Fibroblast of skin of right biceps (primary cell): ENCODE measurements at places on chromosomes 13 and 19.

DNA sequence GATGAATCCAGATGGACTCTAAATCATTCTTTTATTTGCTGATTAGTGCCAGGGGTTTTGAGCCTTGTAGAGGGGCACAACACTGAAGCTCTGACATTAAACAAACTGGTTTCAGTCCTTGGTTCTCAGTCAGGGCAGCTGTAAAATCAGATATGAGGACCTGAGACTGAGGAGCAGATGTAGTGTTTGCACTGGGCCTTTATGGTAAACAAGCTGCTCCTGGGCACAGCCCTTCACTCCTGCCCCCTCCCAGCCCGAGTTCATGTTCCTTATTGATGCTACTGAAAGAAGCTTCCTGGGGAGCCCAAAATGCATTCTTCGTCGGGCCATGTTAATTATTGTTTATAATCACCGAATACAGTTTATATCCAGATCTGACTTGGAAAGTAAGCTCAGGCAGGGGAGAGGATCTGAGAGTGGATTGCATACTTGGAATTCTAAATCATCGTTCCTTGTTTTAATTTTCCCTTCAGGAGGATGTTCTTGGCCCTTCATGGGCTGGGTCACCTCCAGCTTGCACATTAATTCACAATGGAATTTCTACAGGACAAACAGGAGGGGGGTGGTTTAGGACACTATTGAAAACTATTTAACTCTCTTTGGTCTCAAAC is 213.5 kb downstream of the FGF9 start:
- no peak for DNase-seq

DNA sequence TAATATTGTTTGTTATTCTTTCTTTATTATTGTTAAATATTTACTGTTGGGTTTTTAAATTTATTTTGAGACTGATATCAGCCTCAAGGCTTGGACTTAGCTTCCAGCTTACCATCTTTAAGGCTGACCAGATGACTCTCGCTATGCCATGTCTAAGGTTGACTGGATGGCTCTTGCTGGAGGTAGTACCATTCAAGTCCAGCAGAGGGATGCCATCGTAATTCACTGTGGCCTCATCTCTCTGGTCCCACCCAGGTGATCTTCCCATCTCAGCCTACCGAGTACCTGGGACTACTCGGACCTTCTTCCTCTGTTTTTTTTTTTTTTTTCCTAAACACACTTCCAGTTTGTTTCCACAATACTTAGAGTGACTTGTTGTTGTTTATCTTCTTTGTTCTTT is 41.7 kb upstream of the ZNF91 start:
- DNase-seq: no peak

DNA sequence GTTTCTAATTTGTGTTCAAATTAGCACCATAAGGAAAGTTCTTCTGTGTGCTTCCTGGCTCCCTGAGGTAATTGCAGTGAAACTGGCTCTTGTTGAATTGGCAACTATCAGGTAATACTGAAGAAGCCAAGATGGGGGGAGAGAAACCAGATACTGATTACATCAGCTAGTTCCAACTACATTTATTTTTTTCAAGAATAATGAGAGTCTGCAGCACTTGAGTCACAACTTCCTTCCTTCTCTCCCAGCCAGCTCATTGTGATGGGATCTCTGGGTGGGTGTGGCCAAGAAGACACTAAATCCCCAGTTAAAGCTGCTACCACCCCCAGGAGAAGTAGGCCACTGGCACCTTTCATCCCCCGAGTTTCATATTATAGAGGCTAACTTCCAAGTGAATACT is 100.7 kb upstream of the RXFP2 start:
- DNase-seq: peak; percentile 91

GRCh38 chr13:103351035-103351828 is 285.0 kb upstream of the SLC10A2 start:
- peak; percentile 86 for DNase-seq

- DNase-seq: no peak
Observed at GRCh38 chr19:33698576-33699435, 77.1 kb downstream of the CHST8 start.

DNA sequence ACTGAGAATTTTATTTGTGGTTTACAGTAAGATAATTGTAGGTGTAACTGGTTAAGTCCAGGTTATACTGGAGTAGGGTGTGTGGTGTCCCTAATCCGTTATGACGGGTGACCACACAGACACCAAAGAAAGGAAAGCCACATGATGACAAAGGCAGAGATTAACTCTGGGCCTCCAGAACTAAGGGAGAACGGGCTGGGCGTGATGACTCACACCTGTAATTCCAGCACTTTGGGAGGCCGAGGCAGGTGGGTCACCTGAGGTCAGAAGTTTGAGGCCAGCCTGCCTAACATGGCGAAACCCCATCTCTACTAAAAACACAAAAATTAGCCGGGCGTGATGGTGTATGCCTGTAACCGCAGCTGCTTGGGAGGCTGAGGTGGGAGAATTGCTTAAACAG is 10.2 kb upstream of the FUT2 start:
- no peak for DNase-seq

DNA sequence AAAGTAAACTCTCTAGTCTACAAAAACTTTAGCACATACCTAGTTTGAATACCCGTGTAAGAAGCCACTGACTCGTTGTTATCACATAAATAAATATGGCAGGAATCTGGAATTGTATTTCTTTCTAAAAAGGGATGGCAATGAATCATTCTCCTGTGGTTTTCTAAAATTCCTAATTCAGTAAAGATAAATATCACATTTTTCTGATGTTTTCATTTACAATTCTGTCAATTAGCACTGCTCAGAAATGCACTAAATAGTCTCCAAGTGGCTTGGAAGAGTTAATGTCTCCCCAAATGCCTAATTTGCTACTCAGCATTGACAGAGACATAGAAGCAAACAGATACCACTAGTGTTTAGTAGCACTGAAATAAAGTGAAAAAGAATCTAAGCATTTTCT is 547.7 kb upstream of the SLITRK1 start:
- peak; percentile 92 for DNase-seq

DNA sequence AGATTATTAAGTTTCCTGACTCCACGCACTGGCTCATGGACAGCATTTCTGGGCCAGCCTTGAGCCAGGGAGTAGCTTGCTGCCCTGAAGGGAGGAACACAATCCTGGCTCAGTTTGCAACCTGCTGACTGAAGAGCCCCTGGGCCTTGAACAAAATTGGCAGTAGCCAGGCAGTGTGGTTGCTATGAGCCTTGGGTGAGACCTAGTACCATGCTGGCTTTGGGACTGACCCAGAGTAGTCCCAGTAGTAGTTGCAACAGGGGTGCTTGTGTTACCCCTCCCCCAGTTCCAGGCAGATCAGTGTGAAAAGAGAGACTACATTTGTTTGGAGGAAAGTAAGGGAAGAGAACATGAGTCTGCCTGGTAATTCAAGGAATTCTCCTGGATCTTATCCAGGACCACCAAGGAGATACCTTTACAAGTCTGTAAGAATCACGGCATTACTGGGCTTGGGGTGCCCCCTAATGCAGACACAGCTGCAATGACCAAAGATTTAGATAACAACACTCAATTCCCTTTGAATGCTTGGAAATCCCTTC is 22.0 kb downstream of the ITGBL1 start:
- DNase-seq: peak; percentile 95

DNA sequence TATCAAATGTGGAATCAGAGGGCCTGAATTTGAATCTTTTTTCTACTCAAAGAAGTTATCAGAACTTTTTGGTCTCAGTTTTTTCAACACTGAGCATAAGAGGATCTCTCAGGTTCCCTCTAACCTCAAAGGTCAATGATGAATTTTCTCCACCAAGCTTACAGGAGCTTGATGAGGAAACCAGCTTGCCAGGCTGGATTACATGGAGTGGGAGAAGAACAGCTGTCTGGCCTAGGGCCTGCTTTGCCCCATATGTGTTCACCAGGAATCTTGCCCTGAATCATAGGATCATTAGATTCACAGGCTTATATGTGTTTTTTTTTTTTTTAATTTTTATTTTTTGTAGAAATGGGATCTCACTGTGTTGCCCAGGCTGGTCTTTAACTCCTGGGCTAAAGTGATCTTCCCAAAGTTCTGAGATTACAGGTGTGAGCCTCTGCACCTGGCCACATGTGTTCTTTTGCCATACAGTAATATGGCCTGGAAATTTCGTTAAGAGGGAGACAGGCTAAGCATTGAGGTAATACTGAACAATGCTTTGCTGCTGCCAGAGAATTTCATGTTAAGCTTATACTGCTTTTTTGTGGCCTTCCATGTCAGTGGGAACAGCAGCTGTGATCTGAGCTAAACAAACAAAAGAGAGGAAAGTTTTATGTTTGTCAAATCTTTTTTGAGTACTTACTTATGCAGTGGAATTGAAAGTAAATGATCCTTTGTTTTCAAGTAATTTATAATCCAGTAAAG is 110.6 kb downstream of the DNAJC3 start:
- DNase-seq: no peak

DNA sequence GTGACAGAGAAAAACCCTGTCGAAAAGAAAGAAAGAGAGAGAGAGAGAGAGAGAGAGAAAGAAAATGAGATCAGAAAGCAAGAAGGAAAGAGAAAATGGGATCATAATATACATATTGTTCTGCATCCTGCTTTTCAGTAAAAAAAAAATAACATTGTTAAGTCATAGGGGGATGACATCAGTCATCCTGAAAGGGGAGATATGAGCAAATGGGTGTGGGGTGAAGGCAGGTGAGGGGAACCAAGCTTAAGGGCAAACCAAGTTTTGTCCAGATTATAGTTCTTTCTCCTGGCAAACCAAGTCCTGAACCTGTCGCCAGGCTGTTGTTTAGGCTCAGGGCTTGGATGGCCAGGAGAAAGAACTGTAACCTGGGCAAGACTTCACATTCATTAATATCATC is 92.6 kb upstream of the TMTC4 start:
- no peak for DNase-seq

DNA sequence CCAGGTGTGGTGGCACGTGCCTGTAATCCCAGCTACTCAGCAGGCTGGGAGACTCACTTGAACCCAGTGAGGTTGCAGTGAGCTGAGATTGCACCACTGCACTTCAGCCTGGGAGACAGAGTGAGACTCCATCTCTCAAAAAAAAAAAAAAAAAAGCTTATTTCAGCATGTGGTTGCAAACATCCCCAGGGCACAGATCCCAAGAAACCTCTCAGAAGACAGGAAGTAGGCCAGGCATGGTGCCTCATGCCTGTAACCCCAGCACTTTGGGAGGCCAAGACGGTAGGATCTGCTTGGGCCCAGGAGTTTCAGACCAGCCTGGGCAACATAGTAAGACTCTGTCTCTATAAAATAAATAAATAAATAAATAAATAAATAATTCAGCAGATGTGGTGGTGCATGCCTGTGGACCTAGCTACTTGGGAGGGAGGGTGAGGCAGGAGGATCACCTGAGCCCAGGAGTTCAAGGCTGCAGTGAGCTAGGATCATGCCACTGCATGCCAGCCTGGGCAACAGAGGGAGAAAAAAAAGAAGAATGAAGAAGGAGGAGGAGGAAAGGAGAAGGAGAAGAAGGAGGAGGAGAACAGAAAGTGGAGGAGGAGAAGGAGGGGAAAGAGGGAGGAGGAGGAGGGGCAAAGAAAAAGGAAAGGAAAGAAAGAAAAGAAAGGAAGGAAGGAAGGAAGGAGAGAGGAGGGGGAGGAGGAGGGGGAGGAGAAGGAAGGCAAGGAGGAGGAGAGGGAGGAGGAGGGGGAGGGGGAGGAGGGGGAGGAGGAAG is 4.3 kb upstream of the LRRC8E start:
- no peak for DNase-seq

DNA sequence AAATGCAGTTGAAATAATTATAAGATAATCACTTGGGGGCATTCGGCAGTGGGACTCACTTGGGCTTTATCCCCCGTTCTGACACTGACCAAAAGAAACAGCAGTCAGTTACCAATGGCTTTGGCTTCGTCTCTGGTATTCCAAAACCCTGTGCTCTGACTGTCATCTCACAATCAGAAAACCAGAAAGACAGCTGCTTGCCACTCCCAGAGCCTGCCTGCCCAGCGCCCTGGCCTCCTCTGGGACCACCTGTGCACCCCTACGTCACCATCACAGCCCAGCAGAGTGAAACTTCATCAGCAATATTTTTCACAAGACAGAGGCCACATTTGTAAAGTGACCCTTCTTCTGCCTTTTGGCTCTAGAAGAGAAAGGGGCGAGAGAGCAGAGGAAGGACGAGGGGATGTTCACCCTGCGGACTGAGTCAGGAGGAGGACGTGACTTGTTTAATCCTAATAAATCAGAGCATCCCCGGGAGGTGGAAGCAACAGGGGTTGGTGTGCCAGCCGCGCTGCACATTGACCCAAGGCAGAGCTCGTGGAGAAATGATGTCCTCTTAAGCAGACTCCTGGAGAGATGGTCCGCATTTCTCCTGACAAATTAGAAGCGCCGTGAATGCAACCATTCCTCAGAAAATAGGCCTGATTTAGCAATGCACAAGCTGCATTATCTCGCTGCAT is 397.8 kb upstream of the ZNF507 start:
- DNase-seq: no peak

GRCh38 chr13:98524793-98525192 is 52.1 kb downstream of the STK24 start:
- DNase-seq: no peak

DNA sequence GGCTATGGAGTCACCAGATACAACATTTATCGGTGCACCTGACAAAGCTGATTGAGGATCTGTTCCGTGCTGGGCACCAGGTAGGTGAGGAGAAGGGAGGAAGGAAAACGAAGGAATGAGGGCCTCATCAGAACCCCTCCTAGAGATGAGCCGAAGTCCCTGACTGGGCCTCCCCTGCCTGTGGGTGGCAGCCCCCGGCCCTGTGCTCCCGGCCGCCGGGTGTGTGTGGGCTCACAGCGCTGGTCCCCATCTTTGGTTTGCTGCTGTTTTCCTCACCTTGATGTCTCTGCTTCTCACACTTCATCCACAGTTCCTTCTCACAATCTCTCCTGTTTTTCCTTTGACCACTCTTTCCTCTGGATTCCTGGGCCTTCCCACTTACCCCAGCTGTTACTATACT is 32.8 kb downstream of the TMED1 start:
- DNase-seq: no peak

DNA sequence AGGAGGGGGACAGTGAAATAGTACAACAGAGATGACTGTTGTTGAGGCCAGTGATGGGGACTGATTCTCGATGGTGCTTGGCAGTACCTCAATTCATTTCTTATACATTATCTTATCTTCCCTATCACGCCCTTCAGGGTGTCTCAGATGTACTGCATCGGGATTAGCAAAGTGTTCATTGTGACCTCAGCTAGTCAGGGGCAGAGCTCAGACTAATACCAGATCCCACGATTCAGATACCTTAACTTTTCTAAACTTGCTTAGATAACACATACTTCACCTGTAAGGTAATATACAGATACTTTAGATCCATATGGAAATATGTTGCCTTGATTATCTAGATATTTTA is 720.6 kb downstream of the EFNB2 start:
- no peak for DNase-seq
